ENCODE measurements at places on chromosomes 2 and 18.

DNA sequence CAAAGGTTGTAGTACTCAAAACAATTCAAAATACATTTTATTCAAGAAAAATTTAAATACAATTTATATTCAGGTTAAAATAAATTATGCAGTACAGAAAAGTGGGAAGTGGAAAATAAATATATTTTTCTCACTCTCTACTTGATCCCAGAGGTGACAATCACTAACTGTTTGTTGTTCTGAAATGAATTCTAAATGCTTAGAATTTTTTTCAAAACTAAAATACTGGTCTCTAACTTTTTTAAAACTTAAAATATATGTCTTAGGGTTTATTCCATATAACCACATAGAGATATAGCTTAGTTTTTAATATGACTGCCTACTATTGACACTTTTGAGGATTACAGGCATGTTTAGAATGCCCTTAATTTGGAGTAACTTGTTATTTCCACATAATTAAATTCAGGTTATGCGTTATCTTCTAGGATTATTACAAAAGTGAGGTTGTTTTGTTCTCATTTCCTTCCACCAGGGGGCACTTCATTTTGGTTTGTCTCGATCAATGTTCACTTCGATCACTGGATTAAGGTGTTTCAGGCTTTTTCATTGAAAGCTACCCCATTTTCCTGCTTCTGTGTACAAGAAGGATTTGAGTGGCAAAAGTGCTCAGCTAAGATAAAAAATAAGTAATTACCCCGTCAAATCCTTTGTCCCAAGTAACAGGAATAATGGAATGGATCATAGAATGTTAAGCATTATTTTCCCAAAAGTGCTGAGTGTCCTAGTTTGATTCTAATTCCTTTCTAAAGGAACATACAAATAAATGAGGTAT lies 27.1 kb upstream of the TFPI start:
- DNase-seq, result no peak

GRCh38 chr2:230961091-230961491 lies 34.8 kb upstream of the SPATA3 start:
- no peak for DNase-seq

GRCh38 chr2:40384714-40385113 lies 67.2 kb downstream of the SLC8A1 start:
- no peak for DNase-seq

DNA sequence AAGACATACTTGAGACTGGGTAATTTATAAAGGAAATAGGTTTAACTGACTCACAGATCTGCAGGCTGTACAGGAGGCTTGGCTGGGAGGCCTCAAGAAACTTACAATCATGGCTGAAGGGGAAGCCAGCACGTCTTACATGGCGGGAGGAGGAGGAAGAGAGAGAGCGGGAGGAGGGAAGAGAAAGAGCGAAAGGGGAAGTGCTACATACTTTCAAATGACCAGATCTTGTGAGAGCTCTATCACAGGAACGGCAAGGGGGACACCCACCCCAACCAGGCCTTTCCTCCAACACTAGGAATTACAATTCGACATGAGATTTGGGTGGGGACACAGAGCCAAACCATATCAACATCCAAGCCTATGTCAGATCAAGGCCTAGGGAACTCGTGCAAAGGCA lies 24.2 kb downstream of the MYL12B start:
- no peak for DNase-seq

DNA sequence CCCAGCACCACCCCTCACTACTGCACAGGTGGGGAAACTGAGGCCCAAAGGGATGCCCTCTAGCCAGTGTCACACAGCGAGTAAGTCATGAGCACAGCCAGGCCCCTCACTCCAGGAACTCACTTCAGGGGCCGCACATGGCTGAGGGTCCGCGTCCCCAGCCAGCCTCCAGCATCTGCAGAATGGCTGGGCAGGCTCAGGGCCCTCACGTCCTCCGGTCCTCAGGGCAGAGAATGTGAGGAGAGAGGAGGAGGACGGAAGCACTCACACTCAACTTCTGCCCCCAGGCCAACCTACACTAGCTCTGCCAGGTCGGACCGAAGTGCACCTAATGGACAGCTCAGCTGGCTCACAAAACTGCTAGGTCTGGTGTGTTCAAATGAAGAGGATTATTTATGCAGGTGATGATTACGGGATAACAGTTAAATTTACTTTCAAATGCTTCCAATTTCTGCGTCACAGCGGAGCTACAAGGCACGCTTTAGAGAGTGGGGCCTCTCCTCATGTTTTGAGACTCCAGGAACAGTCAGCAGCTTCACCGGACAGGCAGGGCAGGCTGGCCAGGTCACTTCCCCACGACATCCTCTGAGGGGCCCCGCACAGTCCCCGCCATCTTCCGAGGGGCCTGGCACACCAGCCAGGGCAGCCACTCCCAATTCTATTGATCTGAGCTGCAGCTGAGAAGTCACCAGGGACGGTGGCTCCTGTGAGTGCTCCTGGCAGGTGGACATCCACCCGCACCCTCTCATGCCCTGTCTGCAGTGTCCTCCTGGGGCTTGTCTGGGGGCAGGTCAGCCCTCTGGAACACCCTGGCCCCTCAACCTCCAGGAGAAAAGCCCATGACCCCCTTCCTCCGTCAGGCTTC lies 26.5 kb downstream of the KIF1A start:
- DNase-seq, result no peak

- DNase-seq, result no peak
These were observed 57.7 kb upstream of the HPCAL1 start for GRCh38 chr2:10245021-10245420.

DNA sequence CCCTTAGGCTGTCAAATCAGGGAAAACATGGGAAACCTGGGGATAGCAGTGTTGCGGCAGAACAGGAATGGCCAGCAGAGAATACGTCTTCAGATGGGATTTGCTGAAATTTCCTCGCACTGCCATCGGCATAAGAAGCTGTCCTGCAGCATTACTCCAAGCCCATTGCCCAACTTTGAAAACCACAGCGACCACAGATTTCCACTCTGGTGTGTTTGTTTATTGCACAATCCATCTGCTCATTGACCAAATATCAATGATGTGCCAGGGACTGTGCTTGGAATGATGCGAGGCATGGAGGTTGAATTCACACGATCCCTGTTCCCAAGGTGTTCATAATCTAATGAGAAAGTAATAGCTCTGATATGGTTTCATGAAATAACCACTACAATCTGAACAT lies 383.3 kb upstream of the MYT1L start:
- DNase-seq, result no peak

All from thoracic aorta (tissue), 2 donors.